ENCODE measurements at places on chromosomes 7 and 10.

- no peak for DNase-seq
Observed at GRCh38 chr7:47534322-47535034, 47.4 kb downstream of the TNS3 start.

DNA sequence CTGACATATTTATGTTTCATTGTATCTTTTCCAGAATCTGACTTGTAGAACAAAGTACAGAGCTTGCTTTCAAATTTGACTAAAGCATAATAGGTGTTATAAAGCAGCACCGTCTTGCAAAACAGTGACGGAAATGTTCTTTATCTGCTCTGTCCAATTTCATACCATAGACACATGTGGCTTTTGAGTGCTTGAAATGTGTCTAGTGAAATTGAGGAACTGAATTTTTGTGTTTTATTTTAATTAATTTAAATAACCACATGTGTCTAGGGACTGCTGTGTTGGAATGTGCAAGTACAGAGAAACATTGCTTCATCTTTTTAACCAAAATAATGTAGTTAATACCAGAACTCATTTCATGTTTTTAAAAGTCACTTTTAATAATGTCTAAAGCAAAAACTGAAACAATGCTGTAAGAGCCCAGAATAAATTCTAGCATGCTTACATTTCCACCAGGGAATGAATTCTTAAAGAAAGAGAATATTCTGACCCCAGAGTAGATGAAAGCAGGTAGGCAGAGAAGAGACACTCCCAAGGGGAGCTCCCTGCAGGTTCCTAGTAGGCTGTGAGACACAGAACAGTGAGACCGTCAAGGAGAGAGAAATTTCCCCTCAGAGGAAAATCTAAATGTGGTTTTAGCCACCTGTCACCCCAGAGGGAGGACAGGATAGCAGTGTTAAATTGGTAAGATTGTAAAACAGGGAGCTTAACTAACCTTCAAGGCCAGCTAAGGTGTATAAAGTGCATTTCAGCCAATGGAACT, 175.3 kb upstream of the KMT2E start:
- no peak for DNase-seq

DNA sequence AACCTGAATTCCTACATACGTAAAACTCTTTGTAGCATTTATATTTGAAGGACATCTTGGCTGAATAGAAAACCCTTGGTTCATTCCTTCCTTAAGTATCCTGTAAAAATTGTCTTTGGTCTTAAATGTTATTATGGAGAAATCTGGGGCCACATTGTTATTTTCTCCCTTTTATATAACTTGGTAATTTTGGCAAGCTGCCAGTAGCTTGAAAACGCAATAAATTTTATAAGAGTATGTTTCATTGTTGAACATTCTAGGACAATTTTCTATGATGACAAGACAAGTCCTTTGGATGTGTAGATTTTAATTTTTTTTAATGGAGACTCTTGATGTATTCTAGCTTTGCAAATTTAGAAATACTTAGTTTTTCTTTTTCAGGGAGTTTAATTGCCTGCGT, 191.9 kb downstream of the ABCA13 start:
- DNase-seq = no peak

DNA sequence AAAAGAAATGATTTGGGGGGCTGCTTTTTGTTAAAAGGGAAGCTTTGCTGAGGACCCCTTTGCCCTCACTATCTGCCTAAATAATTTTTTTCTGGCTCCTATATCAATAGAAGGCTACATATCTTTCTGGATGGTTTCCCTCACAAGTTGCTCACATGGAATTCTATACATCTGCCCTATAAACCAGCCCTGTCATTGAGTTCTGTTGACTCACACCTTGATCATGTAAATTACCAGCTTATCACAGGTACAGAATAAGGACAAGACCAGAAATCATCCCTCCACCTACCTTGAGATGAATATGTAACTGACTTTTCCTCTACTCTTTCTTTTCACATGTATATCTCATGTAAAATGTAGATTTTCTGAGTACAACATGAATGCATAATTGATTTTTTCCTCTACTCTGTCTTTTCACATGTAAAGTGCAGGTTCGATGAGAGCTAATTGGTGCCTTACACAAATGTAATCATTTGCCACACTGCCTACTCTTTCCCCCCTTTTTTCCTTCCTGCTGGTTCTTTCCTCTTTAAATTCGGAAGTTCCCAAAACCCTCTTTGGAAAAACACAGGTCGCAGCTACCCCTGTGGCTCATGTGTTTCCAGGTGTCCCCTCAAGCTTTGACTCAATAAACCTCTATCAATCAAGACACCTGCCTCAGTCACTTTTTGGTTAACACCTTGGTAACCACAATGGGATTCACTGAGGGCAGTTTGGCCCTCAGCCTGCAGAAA, 12.5 kb downstream of the CYP3A43 start:
- DNase-seq = no peak

DNA sequence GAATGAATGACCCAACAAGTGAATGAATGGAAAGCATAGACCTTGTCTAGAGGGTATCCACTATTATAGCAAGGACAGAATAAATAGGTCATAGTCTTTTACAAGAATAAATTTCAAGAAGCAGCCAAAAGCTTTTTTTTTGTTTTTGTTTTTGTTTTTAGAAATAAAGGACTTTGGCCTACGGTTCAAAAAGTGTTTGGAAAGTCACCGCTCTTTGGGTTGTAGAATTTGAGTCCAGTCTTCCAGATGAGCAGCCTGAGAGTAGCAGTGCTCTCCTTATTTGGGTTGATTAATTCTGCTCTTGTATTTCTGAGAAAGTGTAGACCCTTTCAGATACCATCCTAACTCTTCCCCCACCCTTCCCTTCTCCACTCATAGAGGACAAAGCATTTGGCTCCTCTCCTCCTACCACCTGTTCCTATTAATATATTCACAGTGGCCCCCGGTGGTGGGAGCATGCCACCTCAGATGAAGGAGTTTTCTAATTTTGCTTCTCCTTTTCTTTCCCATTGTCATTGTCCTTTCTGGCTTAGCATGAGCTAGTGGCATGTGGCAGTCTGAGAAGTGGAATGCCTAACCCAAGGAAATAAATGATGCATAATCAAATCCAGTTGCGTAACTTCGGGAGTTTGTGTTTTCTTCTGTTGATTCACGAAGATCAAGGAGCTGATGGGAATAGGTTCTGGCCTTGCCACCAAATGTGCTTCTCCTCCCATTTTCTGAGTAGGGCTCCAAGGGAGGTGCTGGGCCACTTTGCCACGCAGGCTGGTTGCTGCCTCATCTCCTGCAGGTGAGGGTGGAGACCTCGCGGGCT, 114.7 kb downstream of the CHN2 start:
- DNase-seq = no peak

- no peak for DNase-seq
Observed at GRCh38 chr10:3249307-3249889, 76.8 kb upstream of the PITRM1 start.

DNA sequence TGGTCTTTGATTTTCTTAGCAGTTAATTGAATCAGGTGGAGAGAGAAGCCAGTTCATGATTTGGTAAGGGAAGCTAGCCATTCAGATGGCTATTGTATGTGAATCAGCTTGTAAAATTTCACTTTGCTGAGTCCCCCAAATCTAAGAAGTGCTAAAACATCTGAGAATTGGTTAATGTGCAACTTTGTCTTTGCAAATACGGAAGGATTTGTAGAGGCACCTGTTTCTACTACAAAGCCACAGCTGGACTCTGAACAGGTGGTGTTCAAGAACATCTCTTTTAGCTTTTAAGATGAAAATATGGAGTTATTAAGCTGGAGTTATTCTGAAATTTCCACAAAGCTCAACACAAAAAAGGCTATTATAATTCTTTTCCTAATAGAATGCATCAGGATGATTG, 132.6 kb downstream of the VPS50 start:
- no peak for DNase-seq

DNA sequence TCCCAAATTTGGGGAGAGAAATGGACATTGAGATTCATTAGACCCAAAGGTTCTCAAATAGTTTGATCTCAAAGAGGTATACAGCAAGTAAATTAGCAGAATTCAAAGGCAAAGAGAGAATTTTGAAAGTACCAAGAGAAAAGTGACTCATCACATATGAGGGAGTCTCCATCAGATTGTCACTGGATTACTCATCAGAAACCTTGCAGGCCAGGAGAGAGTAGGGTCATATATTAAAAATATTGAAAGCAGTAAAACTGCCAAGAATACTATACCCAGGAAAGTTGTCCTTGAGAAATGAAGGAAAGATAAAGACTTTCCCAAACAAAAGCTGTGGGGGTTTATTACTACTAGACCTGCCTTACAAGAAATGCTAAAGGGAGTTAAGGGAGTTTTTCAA, 140.6 kb downstream of the TMEM168 start:
- DNase-seq = no peak

- no peak for DNase-seq
Observed at GRCh38 chr7:40966693-40967092, 736.2 kb downstream of the INHBA start.

- DNase-seq = no peak
Observed at GRCh38 chr7:94741179-94741578, 85.2 kb upstream of the SGCE start.

- no peak for DNase-seq
Observed at GRCh38 chr7:127477295-127478023, 85.0 kb upstream of the ZNF800 start.

GRCh38 chr10:75407713-75408508, 6.3 kb upstream of the ZNF503 start:
- no peak for DNase-seq

- no peak for DNase-seq
Observed at GRCh38 chr7:148672041-148672440, 26.7 kb upstream of the CUL1 start.

DNA sequence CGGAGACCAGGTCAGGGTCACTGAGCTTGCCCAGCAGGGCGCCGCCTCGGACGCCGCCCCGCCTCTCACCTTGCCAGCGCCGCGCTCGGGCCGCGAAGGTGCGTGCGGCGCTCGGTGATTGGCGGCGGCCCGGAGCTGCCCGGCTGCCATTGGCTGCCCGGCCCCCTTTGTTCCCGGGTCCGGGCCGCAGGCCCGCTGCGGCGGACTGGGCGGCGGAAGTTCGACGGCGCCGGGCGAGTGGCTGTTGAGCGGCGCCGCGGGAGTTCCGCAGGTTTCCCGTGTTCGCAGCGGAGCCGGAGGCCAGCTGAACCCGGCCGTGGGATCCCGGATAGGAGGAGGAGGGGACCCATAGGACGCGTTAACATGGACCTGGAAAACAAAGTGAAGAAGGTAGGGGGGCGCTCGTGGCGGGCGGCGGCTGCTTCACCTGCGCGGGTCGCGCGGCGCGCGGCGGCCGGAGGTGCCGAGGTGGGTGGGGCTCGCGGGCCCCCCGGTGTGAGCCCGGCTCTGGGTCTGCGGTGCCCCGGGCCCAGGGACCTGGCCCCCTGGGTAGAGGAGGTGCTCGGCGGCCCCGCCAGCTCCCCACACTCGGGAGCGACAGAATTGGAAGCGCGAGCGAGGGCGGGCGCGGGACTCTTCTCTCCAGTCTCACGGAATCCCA, at the start of gene TES:
TES (plus strand) TSS at position 195 of the 661 bp plus-strand sequence; CDS start at position 364, 169 bp downstream.
- peak; percentile 35 for DNase-seq

- no peak for DNase-seq
Observed at GRCh38 chr7:134799377-134799776, 19.9 kb downstream of the CALD1 start.

- DNase-seq = no peak
Observed at GRCh38 chr10:14693891-14694290, 80.8 kb downstream of the FAM107B start.

- DNase-seq = no peak
Observed at GRCh38 chr7:103704701-103705100, 258.7 kb upstream of the SLC26A5 start.

- DNase-seq = no peak
Observed at GRCh38 chr7:67549126-67549525, 552.5 kb downstream of the TYW1 start.

All from stimulated activated CD8-positive, alpha-beta memory T cell treated with anti-CD3 and anti-CD28 coated beads, Interleukin-7, amount 100 ng/mL, for 1 hour (primary cell).